ENCODE measurements at places on chromosomes 11 and 22. TPM values are rescaled to one million over a fixed set of nuclear protein-coding genes. Genes with fewer than 3 reads are reported as not detected.

Gene OR5AR1
- not detected for total RNA-seq

Gene APBB1
- 40.0 TPM for total RNA-seq

Gene SLC22A6
- not detected for total RNA-seq

Gene BCO2
- 7.2 TPM for total RNA-seq

Gene MYRF
- 5.1 TPM for total RNA-seq

Gene OR10AG1
- not detected for total RNA-seq

DNA sequence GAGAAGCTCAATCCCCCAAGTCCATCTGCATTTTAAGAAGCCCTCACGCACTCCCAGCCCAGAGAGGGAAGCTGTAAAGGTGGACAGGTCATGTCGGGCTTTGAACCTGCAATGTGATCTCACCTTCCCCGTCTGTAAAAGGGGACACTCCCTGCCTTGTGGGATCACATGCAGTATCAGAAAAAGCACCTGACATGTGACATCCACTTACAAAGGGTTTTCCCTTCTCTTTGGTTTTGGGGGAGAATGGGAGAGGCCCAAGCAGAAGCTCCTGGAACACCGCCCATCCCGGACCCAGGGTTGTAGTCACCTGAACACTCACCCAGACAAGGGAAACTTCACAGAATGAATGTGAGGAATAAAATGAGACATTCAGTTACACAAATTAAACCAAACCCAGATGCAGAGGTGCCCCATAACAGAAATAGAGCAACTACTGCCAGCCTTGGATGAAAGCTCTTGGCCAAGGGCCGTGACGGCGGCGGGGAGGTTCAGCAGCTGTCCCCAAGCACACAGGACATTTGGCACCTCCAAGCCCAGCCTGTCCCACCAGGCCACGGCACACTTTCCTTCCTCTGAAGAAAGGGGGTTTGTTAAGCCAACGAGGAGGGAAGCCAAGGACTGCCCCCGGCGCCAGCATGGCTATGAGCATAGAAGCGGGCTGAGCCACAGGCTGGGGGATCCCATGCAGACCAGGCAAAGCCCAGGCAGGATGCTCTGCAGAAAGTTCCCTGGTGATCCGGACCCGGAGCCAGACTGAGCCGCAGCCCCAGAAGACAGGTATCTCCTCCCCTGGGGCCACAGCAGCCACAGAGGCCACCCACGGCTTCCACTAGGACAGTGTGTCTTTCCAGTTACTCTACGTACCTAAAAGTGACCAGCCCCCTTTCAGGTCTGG lies 3.8 kb downstream of the BID start:
- no peak overlapping the region for H3K4me3 ChIP-seq
- H3K27me3 ChIP-seq = no peaks in the 10 kb centered on the region
- no peak for DNase-seq
- peaks cover 3% of the 10 kb centered on the region for H3K4me1 ChIP-seq

- H3K4me1 ChIP-seq = peaks cover 10% of the 10 kb centered on the region
- no peak overlapping the region for H3K27ac ChIP-seq
- DNase-seq = no peak
- no peaks in the 10 kb centered on the region for H3K27me3 ChIP-seq
Measured at GRCh38 chr22:29290061-29290460, 16.4 kb upstream of the GAS2L1 start.

DNA sequence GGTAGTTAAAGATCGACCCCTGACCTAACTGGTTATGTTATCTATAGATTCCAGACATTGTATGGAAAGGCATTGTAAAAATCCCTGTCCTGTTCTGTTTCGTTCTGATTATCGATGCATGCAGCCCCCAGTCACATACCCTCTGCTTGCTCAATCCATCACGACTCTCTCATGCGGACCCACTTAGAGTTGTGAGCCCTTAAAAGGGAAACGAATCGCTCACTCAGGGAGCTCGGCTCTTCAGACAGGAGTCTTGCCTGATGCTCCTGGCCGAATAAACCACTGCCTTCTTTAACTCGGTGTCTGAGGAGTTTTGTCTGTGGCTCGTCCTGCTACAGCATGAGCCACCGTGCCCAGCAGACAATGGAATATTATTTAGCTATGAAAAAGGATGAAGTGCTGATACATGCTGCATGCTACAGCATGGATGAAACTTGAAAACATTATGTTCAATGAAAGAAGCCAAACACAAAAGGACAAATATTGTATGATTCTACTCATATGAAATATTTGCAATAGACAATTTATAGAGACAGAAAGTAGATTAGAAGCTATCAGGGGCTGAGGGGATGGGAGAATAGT lies 12.0 kb upstream of the LGALS2 start:
- H3K27me3 ChIP-seq = no peaks in the 10 kb centered on the region
- no peaks in the 10 kb centered on the region for H3K36me3 ChIP-seq
- H3K27ac ChIP-seq = no peak overlapping the region
- peak overlapping the region; percentile 25 for H3K4me3 ChIP-seq
- no peak for DNase-seq

DNA sequence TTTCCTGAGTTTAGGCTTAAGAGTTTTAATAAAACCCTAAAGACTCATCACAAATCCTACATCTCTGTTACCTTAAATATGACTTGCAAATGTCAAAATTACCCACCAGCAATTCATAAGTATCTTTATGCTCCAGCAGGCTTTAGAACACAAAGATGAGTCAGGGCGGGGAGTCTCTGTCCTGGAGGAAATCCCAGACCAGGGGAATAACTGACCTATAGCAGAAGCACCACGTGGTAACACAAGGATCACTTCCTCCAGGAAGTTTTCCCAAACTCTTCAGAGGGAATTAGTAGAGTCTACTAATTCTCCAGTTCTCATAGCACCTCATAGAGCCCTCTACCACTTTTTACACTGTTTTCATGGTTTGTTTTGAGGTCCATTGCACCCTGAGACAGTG lies 217.0 kb downstream of the NAV2 start:
- no peaks in the 10 kb centered on the region for H3K27me3 ChIP-seq
- H3K4me3 ChIP-seq = no peak overlapping the region
- H3K4me1 ChIP-seq = peaks cover 36% of the 10 kb centered on the region
- peaks cover 12% of the 10 kb centered on the region for H3K36me3 ChIP-seq
- H3K27ac ChIP-seq = no peak overlapping the region

DNA sequence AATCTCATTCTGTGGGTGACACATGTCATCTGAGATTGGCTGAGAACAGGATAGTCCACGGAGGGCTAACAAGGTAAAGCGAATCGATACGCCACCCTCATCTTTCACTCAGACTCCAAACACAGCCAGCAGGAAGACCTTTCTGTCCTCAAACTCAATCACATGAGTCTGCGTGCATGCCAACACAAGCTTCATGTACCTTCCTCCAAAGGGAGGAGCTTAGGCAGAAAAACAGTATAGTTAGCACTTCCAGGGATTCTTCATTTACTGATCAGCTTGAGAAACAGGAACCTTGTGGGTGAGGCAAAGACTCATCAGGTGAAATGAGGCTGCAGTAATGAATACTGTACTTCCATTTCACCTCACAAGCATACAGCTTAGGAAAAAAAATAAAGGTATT lies 767.1 kb upstream of the API5 start:
- H3K27ac ChIP-seq = no peak overlapping the region
- H3K27me3 ChIP-seq = no peaks in the 10 kb centered on the region
- no peak overlapping the region for H3K4me3 ChIP-seq
- DNase-seq = no peak
- no peaks in the 10 kb centered on the region for H3K36me3 ChIP-seq

- DNase-seq = no peak
- H3K36me3 ChIP-seq = no peaks in the 10 kb centered on the region
- no peaks in the 10 kb centered on the region for H3K27me3 ChIP-seq
- no peak overlapping the region for H3K27ac ChIP-seq
Measured at GRCh38 chr11:17572359-17572690, 25.3 kb downstream of the OTOG start.

- H3K27ac ChIP-seq = no peak overlapping the region
- DNase-seq = no peak
- H3K4me3 ChIP-seq = no peak overlapping the region
- H3K27me3 ChIP-seq = no peaks in the 10 kb centered on the region
- no peaks in the 10 kb centered on the region for H3K36me3 ChIP-seq
- H3K4me1 ChIP-seq = no peaks in the 10 kb centered on the region
Measured at GRCh38 chr22:41983513-41984405, 14.5 kb downstream of the SEPTIN3 start.

- no peak overlapping the region for H3K27ac ChIP-seq
- H3K36me3 ChIP-seq = no peaks in the 10 kb centered on the region
- peaks cover 34% of the 10 kb centered on the region for H3K4me1 ChIP-seq
- no peaks in the 10 kb centered on the region for H3K27me3 ChIP-seq
Measured at GRCh38 chr11:17154409-17155159, 53.2 kb downstream of the PIK3C2A start.

- no peaks in the 10 kb centered on the region for H3K27me3 ChIP-seq
- no peak overlapping the region for H3K27ac ChIP-seq
- DNase-seq = no peak
- H3K36me3 ChIP-seq = no peaks in the 10 kb centered on the region
Measured at GRCh38 chr11:117833401-117833891, 8.9 kb upstream of the FXYD2 start.

DNA sequence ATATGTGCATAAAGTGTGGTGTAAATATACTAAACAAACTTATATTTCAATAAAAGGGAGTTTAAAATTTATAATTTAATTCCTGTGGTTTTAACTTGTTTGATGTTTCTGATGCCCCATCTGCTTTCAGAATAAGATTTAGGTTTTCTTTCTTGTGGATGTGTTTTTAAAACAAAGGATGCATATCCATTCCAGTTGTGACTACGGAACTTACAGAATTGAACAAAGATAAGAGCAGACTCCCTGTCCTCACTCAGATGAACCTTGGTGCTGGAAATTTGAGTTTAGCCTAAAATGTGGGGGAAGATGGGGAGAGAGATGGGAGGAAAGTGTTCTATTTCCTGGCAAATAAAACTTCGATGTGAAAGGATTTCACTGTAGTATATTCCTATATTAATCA lies 2.5 kb downstream of the FJX1 start:
- no peak overlapping the region for H3K27ac ChIP-seq
- peaks cover 10% of the 10 kb centered on the region for H3K4me1 ChIP-seq
- no peak overlapping the region for H3K4me3 ChIP-seq
- no peaks in the 10 kb centered on the region for H3K36me3 ChIP-seq

GRCh38 chr11:120563703-120564572 lies 52.4 kb downstream of the GRIK4 start:
- H3K27me3 ChIP-seq = no peaks in the 10 kb centered on the region
- peaks cover 10% of the 10 kb centered on the region for H3K4me1 ChIP-seq
- no peaks in the 10 kb centered on the region for H3K36me3 ChIP-seq
- H3K27ac ChIP-seq = no peak overlapping the region
- peak overlapping the region; percentile 65 for H3K4me3 ChIP-seq
- DNase-seq = no peak

GRCh38 chr11:10935015-10935559 lies 77.2 kb upstream of the ZBED5 start:
- no peaks in the 10 kb centered on the region for H3K27me3 ChIP-seq
- H3K27ac ChIP-seq = no peak overlapping the region
- H3K4me3 ChIP-seq = no peak overlapping the region
- H3K36me3 ChIP-seq = no peaks in the 10 kb centered on the region
- peaks cover 20% of the 10 kb centered on the region for H3K4me1 ChIP-seq
- DNase-seq = no peak

- DNase-seq = no peak
- no peak overlapping the region for H3K4me3 ChIP-seq
- no peaks in the 10 kb centered on the region for H3K27me3 ChIP-seq
- H3K4me1 ChIP-seq = no peaks in the 10 kb centered on the region
- H3K27ac ChIP-seq = no peak overlapping the region
Measured at GRCh38 chr11:70811915-70812314, 413.6 kb downstream of the CTTN start.

GRCh38 chr22:23698673-23699235 lies 7.9 kb downstream of the RGL4 start:
- H3K27ac ChIP-seq = no peak overlapping the region
- no peaks in the 10 kb centered on the region for H3K4me1 ChIP-seq

DNA sequence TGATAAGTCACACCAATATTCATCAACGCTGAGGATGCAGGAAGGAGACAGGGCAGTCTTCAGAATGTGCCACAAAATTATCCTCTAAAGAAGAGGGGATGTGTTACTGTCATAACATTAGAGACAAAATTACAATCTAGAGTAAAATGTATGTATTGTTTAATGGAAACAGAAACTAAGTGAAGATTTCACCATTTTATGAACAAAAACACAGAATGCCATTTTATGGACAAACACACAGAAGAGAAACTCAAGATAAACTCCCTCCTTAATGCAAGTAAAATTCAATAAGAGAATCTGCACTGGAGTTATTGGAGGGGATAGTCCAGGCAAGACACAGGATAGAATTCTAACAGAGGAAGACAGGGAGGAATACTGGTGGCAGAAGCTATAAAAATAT lies 62.8 kb downstream of the LARGE2 start:
- peaks cover 4% of the 10 kb centered on the region for H3K4me1 ChIP-seq
- H3K36me3 ChIP-seq = no peaks in the 10 kb centered on the region
- no peak for DNase-seq
- no peak overlapping the region for H3K27ac ChIP-seq

- no peak overlapping the region for H3K4me3 ChIP-seq
- H3K36me3 ChIP-seq = no peaks in the 10 kb centered on the region
- no peak for DNase-seq
- H3K4me1 ChIP-seq = peaks cover 52% of the 10 kb centered on the region
- no peak overlapping the region for H3K27ac ChIP-seq
Measured at GRCh38 chr11:65912845-65913244, 6.0 kb downstream of the C11orf68 start.

DNA sequence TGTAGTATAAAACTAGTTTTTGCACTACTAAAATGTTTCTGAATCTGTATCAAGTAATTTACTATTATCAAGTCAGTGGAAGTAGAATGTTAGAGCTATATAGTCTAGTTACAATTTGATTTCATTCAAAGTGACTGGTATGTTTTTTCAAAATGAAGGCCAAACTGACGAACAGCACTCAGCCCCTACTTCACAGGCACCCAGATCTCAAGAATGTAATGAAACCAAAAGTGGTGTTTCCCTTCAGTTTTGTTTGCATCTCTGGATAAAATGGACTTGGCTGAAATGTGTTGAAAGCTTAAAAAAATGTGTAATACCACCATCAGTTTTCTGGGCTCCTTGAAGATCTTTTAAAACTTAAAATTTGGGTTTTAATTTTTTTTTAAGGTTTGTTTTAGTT lies 46.4 kb downstream of the QSER1 start:
- H3K27ac ChIP-seq = no peak overlapping the region
- DNase-seq = no peak
- H3K4me3 ChIP-seq = no peak overlapping the region
- no peaks in the 10 kb centered on the region for H3K27me3 ChIP-seq
- H3K4me1 ChIP-seq = no peaks in the 10 kb centered on the region

GRCh38 chr11:124748481-124749343 lies 3.3 kb downstream of the VSIG2 start:
- no peak for DNase-seq
- H3K4me3 ChIP-seq = no peak overlapping the region
- no peaks in the 10 kb centered on the region for H3K27me3 ChIP-seq
- no peaks in the 10 kb centered on the region for H3K36me3 ChIP-seq
- peaks cover 14% of the 10 kb centered on the region for H3K4me1 ChIP-seq

DNA sequence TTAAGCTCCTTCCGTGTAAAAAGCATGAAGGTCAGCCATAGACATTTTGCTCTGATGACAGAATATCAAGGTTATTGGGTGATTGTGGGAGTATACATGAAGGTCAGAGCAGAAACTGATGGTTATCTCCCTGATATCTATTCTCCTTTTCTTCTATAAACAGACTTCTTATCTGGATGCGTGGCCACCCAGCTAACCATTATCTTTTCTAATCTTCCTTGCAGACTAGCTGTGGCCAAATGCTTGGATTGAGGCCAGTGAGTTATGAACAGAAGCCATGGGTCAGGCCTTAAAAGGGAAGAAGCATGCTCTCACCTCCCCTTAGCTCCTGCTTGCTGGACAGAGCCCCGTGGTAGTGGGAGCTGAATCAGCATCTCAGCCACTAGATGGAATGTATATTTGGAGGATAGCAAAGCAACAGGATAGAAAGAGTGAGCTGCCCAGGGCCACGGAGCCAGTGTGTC lies 31.3 kb upstream of the LRRC55 start:
- no peak for DNase-seq
- no peaks in the 10 kb centered on the region for H3K36me3 ChIP-seq
- no peaks in the 10 kb centered on the region for H3K4me1 ChIP-seq
- no peaks in the 10 kb centered on the region for H3K27me3 ChIP-seq
- H3K27ac ChIP-seq = no peak overlapping the region

All from thoracic aorta (tissue), 2 donors.